ENCODE measurements at places on chromosomes 4 and X. TPM values are rescaled to one million over a fixed set of nuclear protein-coding genes. Genes with fewer than 3 reads are reported as not detected.

GATA1 gene
- not detected for total RNA-seq

CASK gene
- 37.1 TPM for total RNA-seq

RRH gene
- total RNA-seq = not detected

HEPH gene
- 78.2 TPM for total RNA-seq

WDR17 gene
- 7.8 TPM for total RNA-seq

MEPE gene
- total RNA-seq = not detected

THOC2 gene
- 108 TPM for total RNA-seq

SSX2B gene
- total RNA-seq = not detected

CXCL8 gene
- total RNA-seq = 0.66 TPM

DNA sequence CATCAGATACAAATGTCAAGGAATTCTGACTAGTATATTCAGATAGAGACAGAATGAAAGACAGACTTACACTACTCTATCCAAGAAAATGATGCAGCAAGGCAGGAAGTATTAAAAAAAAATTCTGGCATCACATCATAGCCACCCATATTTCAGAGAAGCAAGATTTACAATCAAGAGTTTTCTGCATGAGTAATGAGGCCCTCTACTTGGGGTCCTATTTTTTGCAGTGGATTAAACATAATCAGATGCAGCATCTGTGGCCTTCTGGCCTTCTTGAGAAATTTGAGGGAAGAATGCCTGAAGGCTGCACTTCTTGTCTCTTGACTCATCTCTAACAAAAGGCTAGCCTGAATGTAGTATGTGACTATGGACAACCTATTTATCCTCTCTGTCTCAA is 48.2 kb upstream of the SLIT2 start:
- DNase-seq = no peak

DNA sequence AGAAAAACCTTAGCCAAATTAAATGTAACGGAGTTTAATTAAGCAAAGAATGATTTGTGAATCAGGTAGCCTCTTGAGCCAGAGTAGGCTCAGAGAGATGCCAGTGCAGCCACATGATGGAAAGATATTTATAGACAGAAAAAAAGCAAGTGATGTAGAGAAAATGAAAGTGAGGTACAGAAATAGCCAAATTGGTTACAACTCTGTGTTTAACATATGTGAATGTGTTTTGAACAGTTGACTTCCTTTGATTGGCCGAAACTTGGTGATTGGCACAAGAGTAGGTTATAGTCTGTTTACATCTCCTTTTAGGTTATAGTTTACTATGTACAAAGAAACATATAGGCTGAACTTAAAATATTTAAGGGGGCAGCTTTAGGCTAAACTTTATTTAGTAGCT is 459.9 kb upstream of the BOD1L1 start:
- no peak for DNase-seq

GRCh38 chrX:6959006-6959405 is 188.5 kb upstream of the STS start:
- no peak for DNase-seq

DNA sequence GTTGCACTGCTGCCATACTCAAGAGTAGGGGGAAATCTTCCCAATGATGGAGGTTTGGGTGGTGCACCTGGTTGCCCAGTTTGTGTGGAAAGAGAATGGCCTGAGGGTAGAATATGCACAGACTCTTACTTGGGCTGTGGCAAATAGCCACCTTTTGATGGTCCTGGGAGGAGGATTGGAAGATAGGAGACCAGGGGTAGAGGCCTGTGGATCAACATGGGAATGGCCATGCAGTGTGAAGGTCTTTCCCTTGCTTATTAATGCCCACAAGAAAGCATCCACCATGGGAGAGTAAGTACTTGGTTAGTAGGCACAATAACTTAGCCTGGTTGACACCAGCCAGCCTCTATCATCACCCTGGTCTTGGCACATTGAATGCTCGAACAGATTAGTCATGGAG is 156.8 kb upstream of the LEF1 start:
- DNase-seq = no peak

GRCh38 chr4:123846561-123846960 is 450.0 kb downstream of the SPRY1 start:
- DNase-seq = no peak

- DNase-seq = peak; percentile 53
These were observed 90.3 kb downstream of the JAKMIP1 start for GRCh38 chr4:6109842-6110560.

DNA sequence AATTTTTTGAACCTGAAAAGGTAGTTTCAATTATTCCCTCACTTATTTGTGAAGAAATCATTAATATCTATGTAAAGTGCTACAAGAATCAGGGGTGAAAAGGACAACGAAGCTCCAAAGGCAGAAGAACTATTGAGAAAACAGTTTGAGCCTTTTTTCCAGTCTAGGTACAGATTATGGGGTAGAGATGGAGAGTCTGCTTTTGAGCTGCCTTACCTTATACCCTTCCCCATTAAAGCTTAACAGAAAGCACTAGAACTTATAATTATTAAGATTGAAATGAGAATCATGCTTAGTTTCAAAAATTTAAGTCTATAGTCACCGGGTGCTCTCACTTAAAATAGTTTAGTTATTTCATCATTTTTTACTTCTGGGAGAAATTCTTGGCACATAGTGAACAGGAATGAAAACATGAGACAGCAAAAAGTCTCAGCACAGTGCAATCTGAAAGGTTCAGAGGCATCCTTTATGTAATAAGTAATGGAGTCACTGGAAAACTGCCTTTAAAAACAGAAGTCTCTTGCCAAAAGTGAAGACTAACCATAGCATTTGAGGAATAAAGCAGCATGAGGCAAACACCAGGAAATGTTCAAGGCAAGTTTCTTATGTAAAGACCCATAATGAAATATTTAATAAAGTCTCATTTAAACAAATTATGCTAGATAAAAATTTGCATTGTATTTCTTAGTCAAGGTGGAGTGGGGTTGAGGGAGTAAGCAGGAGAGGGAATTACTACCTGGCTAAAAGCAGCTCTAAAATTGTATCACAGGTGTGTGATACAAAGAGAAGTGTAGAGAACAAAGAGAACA is 5.1 kb upstream of the DCLK2 start:
- no peak for DNase-seq

- DNase-seq = no peak
These were observed 1622.8 kb upstream of the IGFBP7 start for GRCh38 chr4:58732973-58733372.

GRCh38 chr4:85805891-85806290 is 330.9 kb downstream of the ARHGAP24 start:
- no peak for DNase-seq

DNA sequence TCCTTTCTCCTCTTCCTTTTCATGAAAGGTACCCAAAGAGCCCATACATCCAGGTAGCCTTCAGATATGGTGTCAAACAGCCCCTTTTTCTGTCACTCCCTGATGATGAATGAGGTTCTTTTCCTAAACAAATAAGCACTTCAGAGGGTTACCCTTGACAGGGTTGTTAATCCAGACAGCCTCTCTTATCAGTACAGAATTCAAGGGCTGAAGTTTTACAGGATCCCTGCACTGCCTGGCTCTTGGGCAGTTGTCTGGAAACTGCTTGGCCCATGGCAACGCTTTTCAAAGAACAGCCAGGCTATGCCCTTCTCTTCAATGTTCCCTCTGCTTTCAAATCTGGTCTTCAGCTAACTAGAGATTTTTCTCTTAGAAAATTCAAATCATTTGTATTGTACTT is 352.6 kb upstream of the FAM241A start:
- DNase-seq = no peak

DNA sequence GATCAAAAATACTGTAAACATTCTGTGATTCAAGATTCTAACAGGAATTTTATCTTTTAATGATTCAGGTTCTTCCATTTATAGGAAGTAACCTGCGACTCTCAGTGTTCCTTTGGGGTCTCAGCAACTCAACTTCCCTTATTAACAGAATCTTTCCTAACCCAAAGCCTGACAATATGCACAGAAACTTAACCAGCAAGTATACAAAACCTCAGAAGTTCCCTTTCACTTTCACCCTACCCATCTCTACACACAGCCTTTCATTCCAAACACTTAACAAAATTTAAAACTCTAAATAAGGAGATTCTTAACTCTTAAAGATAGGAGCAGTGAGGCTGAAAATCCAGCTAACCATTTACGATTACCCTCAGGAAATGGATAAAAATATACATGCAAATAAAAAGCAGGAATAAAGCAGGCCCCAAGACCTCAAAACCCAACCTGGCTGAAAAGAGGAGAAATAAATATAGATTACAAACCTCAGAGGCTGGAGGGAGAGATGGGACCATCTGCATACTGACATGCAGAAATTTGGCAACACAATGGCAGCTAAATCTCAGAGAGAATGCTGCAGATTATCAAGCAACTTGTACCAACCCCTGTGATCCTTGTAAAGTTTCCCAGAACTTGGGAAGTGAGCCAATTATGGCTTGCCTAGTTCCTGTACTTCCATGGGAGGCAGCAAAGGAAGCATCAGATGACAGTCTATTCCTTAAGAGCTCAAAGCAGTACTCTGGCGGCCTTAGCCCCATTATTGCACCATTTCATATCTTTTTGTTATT is 101.0 kb downstream of the ATP11C start:
- no peak for DNase-seq
